ENCODE measurements at places on chromosomes 2 and 18.

DNA sequence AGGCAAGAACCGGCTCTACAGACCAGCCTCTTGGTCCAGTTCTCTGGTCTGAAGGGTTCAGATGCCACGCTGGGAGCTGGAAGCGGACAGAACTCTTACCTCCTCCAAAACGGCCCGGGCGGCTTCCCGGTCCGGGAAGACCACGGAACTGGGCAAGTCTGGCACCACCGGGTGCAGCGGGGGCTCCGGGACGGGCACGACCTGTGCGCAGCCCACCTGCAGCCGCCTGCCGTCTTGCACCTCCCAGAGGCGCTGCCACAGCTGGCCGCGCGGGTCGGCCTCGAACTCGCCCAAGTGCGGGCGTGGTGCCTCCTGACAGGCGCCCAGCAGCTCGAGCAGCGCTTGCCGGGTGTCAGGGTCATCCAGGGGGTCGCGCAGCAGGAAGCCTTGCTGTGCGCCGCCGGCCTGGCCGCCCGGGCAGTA, 773 bp downstream of the CMPK2 start:
- peak; percentile 60 for DNase-seq

- no peak for DNase-seq
Observed at GRCh38 chr2:143296089-143296488, 166.9 kb downstream of the ARHGAP15 start.

DNA sequence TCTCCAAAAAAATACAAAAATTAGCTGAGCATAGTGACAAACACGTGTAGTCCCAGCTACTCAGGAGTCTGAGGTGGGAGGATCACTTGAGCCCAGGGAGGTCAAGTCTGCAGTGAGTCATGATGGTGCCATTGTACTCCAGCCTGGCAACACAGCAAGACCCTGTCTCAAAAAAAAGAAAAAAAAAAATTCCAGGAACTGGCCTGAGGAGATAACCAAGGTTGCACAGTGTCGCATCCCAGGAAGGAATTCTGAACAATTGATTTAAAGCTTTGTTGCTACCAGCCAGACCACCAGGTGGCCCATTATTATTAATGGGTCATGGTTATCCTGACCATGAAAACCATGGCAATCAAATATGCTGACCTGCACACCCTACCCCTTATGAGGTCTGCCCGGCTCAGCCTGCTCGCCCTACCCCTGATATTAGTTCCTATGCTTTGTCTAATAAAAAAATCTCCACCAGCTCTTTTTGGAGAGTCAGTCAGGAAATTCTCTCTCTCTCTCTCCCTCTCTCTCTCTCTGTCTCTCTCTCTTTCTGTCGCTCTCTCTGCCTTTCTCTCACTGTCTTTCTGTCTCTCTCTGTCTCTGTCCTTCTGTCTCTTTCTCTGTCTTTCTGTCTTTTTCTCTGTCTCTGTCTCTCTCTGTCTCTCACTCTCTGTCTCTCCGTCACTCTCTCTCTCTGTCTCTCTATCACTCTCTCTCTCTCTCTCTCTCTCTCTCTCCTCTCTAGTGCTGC, 73.7 kb downstream of the NCAPH start:
- no peak for DNase-seq

DNA sequence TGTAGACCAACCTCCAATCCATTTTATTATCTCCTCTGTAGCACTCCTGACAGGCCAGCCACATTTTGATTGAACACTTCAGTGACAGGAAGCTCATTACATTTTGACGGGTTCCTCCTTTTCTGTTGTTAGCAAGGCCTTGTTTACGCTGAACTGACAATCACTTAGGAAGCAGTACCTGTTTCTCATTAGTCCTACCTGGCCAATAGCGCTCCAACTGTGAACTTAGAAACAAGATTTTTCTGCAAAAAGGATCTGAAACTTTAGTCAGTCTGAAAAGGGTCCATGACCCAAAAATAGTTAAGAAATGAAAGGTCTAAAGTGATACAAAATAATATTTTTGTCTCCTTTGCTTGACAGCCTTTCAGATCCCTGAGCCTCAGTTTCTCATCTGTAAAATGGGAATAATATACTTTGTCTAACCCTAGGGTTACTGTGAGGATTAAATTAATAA, 119.6 kb upstream of the MSTN start:
- no peak for DNase-seq

- DNase-seq = no peak
Observed at GRCh38 chr2:17853799-17854198, 24.7 kb upstream of the KCNS3 start.

DNA sequence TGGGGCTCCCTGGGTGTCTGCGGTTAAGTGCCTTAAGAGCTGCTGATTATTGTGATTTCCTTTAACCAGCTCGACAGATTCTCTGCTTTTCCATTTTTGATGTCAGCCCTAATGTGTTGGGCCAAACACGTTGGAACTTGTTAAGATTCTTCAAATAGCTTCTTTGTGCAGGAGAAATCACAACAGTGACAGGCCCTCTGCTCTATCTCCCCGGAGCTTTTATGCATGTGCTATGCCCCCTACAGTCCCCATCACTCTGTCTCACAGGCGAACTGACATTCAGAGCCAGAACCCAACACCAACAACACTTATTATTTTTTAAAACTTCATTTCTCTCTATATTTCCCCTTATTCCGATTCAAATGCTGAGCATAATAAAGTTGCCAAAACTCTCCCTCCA, 371.7 kb upstream of the CELF4 start:
- no peak for DNase-seq

GRCh38 chr2:197862246-197862955, 58.0 kb downstream of the PLCL1 start:
- no peak for DNase-seq

DNA sequence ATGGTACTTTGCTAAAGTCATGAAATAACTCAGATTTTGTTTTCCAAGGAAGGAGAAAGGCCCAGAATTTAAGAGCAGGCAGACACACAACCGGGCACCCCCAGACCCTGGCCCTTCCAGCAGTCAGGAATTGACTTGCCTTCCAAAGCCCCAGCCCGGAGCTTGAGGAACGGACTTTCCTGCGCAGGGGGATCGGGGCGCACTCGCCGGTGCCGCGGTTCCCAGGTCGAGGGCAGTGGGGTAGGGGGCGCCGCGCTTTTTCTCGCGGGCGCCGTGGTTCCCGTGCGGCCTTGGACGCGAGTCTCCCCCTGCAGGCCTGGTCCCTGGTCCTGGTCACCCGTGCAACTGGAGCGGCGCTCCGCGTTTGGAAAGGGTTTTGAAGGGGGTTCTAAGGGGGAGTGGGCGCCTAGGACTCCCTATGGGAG, 1.2 kb downstream of the ZNF236 start:
- DNase-seq = no peak

DNA sequence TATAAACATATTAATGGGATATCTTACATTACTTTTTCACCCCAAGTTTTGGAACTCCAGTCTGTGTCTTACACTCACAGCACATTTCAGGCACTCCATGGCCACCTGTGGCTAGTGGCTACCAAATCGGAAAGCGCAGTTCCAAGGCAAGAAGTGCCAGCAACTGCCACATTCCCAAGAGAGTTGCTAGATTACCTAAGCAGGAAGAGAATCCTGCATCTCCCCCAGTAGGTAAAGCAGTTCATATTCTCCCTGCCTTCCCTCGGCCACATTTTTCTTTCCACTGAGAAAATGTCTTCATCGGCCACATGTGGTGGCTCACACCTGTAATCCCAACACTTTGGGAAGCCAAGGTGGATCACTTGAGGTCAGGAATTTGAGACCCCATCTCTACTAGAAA, 62.8 kb downstream of the MEX3C start:
- DNase-seq = no peak

DNA sequence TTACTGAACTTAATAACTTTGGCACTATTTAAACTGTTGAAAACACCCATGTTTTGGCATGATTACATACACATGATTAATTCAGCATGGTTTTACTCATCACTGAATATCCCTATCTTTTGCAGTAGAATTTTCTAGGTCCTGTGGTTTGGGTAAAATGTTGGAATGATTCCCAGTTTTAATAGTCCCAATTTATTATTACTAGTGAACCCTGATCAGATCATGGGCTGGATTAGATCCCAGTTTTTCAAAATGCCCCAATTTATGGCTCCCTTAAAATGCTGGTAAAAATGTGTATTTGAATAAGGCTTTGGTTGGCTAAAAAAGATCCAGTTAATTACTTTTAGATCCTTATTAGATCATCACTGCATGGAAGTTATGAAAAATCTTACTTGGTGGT, 273.6 kb upstream of the NRP2 start:
- no peak for DNase-seq

- DNase-seq = no peak
Observed at GRCh38 chr2:138960191-138960590, 180.0 kb upstream of the NXPH2 start.

GRCh38 chr2:234258562-234259141, 208.2 kb downstream of the SPP2 start:
- no peak for DNase-seq

GRCh38 chr2:143686585-143687164, 557.5 kb downstream of the ARHGAP15 start:
- DNase-seq = no peak

DNA sequence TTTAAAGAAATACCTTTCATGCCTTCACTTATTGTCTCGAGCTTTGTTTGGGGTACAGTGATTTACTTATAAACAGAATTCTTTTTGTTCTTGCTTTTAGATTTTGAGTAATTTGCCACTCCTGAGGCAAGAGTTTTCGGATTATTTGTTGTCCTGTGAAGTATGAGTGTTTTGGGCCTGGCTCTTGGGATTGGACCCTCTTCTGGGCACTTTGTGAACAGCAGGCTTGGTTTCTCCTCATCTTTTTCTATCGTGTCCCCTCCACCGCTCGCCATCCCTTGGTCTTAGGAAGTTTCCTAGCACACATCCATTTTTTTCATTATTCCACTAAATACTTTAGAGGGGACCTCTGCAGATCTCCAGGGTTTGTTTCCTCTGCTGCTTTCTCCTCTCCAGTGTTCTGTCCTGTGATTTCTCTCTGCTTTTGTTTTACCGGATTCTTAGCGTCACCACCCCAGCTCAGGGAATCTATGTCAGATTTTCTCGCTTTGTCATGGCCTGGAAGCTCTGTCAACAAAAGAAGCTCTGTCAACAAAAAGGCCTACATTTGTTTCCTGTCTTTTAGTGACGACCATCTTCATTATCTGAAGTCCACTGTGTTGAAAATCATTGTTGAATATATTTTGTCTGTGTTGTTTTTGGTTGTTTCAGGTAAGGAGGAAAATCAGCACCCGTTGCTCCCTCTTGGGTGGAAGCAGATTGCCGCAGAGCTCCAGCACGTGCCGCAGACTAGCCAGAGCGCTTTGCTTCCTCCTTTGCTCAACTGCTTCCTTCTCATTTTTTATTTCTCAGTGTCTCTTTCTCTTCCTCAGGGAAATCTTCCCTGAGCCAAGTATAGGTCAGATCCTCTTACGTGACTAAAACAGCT, 27.8 kb downstream of the ANKRD62 start:
- DNase-seq = no peak

- no peak for DNase-seq
Observed at GRCh38 chr2:108193251-108193650, 46.5 kb upstream of the SULT1C3 start.

DNA sequence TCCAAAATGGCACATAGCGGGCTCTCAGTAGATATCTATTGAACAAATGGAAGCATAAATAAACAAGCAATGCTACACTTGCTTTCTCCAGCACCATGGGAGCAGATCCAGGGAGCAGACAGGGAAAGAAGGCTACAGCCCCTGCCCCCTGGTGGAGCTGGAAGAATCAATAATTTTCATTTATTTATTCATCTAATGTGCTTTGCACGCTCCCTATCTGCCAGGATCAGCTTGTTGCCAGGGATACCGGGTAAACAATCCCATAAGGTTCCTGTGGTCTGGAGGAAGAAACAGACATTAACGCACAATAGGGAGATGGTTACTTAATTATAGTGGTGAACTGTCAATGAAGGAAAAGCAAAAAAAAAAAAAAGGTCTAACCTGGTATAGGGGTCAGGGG, 40.1 kb upstream of the CLASP1 start:
- no peak for DNase-seq

- DNase-seq = no peak
Observed at GRCh38 chr2:42359965-42360483, 993 bp downstream of the COX7A2L start.

DNA sequence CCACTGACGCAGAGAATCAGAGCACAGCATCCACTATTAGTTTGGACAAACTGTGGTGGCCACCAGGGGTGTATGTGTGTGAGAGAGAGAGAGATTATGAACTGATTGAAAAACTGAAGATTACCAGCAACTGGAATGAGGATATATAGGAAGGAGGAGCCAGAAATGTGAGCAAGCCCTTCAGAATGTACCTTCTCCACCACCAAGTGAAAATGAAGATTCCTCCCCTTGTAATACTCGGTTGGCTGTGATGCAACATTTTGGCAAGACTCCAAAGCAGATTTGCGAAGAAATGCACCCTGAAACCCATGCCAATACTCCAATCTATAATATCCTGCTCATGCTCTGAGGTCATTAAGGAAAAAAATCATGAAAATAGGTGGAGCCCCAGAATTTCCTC, 121.2 kb upstream of the SLC35G4 start:
- no peak for DNase-seq

GRCh38 chr2:209314653-209315052, 109.2 kb upstream of the MAP2 start:
- DNase-seq = no peak

- no peak for DNase-seq
Observed at GRCh38 chr2:96947949-96948833, 38.2 kb downstream of the FAM178B start.

- DNase-seq = no peak
Observed at GRCh38 chr18:8681196-8681595, 24.2 kb upstream of the MTCL1 start.

- no peak for DNase-seq
Observed at GRCh38 chr2:125710561-125710960, 945.4 kb upstream of the GYPC start.

- DNase-seq = no peak
Observed at GRCh38 chr2:183172220-183172887, 48.1 kb downstream of the NUP35 start.

DNA sequence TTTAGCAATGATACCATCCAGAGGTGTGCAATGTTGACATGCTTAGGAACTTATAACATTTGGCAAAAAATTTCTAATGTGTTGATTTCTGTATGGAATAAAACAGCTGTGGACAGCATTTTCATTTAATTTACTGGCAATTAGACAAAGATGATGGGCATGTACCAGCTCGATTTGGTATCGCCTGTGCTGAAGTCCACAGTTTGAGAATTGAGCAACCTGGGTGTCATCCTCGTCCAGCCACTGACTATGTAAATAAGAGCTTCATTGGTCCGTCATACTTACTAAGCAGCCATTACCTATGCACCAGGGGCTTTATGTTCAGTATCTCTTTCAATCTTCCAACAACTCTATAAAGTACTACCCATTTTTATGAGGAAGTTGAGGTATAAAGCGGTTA, 24.6 kb upstream of the ACAA2 start:
- no peak for DNase-seq

DNA sequence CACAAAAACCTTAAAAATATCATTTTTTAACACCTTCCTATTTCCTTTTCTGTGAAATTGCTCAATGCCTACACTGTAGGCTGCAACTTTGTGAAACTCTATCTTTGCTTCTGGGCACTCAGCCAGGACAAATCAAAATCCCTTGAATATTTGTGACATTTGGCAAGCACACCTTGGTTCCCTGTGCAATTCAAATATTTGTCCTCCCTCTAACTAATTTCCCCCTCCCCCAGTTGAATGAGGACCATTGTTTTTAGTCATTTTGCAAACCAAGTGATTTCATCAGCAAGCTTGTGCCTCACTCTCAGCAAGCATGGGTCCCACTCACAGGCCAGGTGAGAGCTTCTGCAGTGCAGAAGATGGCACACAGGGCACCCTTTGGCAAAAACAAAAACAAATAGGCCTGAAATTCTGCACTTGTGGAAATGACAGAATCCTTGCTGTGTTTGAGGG, 541.5 kb downstream of the CNTNAP5 start:
- DNase-seq = no peak
